Astrocyte of the hippocampus (primary cell): ENCODE measurements at places on chromosomes 7 and 10.

DNA sequence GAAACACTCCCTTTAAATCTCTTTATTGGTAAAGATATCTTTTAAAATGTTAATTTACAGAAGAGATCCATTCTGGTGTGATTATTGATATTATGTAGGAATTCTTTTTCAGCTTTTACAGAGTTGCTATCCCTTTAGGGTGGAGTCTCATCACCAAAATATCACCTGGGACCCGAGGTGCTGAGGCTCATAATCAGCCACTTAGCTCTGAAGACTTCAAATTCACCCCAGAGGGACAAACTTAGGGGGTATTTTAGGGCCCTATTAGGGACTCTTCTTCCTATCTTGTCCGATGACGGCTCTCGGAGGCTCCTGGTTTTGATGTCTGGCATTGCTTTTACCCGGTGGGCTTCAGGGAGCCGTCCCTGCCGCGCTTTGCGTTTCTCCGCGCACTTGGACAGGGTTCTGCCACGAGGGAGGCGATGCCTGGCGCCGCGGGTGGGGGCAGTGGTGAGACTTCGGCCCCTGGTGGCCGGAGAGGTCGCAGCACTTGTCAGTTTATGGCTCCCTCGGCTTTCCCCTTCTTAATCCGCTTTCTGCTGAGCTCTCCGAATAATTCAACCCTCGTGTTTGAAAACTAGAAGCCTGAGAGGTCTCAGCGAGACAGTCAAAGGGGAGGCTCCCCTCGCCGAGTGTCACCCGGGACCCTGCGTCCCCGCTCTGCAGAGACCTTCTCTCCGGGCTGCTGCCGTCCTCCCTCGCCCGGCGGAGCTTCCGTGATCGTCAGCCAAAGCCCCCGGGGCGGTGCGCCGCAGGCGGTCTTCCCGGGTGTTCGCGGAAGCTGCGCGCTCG is 27.8 kb downstream of the RBM20 start:
- peak; percentile 88 for DNase-seq

DNA sequence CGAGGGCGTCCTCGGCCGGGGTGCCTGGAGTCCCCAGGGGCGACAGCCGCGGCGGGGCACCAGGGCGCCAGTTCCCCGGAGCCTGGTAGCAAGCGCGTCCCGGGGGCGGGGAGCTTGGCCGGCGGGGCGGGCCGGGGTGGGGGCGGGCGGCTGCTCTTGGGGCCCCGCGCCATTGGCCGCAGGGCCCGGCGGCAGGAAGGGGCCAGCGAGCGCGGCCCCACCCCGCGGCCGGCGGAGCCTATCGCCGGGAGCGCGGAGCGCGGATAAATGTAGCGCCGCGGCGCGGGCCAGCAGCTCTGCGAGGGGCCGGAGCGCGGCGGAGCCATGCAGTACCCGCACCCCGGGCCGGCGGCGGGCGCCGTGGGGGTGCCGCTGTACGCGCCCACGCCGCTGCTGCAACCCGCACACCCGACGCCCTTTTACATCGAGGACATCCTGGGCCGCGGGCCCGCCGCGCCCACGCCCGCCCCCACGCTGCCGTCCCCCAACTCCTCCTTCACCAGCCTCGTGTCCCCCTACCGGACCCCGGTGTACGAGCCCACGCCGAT is at the start of gene HHEX:
Gene HHEX, plus strand, starts transcription at position 293 of the 548 bp plus-strand sequence. Its CDS starts 32 bp downstream, at position 325.
- DNase-seq: peak; percentile 85

DNA sequence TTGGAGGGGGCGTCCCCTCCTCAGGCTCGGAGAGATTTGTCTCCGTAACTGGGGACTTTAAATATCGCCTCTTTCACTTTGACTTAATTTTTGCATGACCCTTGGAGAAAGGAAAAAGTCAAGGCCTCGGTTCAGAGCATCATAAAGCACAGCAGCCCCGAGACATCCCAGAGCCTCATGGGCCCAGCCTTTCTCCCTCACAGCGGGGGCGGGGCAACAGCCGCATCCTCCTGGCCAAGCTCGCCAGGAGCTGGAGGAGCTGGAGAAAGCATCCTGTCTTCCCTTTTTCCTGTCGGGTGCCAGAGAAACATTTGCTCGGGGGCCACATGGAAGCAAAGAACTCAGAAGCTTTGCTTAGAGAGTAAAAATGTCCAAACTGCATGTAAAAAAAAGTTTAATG is 43.6 kb upstream of the DPYSL4 start:
- DNase-seq: no peak

- no peak for DNase-seq
Observed at GRCh38 chr7:1990001-1990670, 242.6 kb downstream of the MAD1L1 start.

DNA sequence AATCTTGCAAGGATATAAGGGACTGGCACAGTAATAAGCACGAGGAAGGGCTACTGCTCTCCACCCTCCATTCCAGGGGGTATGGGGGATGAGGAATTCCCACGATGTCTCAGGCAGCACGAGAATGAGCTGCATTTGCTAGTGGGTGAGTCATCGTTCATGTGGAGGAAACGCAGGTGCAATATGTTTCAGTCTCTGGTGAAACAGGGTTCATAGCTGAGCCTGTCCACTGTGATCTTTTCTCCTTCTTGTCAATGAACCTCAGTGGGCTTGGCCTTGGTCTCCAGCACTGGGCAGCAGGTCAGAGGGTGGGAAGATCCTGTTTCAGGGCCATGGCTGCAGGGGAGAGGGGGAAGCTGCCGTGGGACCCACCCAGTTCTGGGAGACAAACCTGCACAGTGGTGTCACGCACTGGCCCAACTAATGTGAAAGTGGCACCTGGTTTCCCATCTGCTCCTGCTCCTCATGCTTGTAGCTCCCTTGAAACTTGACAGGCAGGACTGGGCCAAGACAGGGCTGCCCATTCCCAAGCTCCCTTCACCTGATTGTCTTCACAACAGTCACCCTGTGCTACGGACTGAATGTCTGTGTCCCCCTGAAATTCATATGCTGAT is 181.9 kb downstream of the USP6NL start:
- DNase-seq: peak; percentile 17

DNA sequence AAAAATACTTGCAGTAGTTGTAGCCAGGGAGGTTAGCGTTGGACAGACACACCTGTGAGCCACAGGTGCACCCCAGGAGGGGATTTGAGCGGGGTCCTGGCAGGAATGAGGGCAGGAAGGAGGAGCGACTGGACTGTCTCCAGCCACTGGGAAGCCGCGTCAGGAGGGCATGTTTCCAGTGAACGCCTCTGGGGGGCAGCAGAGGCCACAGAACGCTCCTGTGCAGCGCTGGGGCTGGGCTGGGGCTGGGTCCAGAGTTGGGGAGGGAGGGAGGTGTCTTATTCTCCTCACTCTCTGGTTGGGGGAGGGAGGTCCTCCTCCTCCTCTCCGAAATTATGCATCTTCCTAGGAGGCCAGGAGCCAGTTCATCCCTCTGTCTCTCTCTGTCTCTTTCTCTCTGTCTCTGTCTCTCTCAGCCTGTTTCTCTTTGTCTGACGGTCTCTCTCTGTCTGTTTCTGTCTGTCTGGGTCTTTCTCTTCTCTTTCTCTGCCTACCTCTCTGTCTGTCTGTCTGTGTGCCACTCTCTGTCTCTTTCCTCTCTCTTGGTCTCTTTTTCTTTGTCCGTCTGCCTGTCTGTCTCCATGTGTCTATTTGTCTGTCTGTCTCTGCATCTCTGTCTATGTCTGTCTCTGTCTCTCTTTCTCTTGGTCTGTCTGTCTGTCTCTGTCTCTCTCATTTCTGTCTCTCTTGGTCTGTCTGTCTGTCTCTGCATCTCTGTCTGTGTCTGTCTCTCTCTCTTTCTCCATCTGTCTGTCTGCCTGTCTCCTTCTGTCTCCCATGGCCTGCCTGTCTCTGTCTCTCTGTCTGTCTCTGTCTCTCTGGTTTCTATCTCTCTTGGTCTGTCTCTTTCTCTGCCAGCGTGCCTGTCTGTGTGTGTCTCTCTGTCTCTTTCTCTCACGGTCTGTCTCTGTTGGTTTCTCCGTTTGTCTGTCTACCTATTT is 9.9 kb upstream of the PSMG3 start:
- DNase-seq: peak; percentile 84

GRCh38 chr10:110353244-110354119 is 48.8 kb upstream of the SMNDC1 start:
- DNase-seq: peak; percentile 85

GRCh38 chr10:103441206-103441605 is 11.0 kb downstream of the CALHM2 start:
- DNase-seq: no peak
